Neural progenitor cell (in vitro differentiated cells): ENCODE measurements at places on chromosomes 11 and 22.

GRCh38 chr11:69538854-69539253 lies 57.4 kb downstream of the LINC01488 start:
- DNase-seq: no peak

GRCh38 chr11:76617553-76618265 lies 52.8 kb downstream of the LRRC32 start:
- DNase-seq: no peak

GRCh38 chr22:19658967-19659804 lies 55.1 kb upstream of the SEPTIN5 start:
- no peak for DNase-seq

DNA sequence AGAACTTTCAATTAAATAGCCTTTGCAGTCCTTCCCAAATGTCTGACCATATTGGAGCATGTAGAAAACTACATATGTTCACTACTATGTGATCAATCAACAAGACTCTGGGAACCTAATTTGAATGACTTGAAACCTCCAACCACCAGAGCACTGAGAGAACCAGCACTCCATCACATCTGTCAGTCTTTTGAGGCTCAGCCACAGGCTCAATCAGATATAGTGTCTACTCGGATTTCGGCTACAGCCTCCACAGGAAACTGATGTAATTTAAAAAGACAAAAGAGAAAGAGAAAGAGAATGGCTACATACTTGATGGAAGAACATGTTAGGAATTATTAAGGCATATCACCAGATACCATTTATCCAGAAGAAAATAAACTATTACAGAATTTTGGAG lies 859.0 kb downstream of the FAM181B start:
- DNase-seq: peak; percentile 15

DNA sequence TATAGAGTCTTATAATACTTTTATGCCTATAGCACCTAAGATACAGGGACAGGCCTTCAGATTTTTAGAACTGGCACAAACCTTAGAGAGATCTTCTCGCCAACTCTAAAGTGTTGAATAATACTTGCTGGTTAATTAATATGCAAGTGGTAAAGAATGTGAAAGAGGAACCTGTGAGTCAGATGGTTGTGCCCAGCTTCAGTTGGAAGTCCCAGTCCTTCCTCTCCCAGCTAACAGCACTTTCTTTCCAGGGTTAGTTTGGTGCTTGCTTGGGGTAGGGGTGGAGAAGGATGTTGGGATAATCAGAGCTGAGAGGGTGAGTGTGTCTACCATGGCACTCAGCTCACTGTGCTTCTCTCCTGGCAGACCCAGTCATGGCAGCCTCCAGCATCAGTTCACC lies 4.9 kb upstream of the TMEM132A start:
- DNase-seq: no peak

GRCh38 chr11:66842501-66842895 lies 743 bp upstream of the RCE1 start:
- no peak for DNase-seq

GRCh38 chr11:94111660-94112059 lies 17.0 kb upstream of the PANX1 start:
- DNase-seq: no peak

DNA sequence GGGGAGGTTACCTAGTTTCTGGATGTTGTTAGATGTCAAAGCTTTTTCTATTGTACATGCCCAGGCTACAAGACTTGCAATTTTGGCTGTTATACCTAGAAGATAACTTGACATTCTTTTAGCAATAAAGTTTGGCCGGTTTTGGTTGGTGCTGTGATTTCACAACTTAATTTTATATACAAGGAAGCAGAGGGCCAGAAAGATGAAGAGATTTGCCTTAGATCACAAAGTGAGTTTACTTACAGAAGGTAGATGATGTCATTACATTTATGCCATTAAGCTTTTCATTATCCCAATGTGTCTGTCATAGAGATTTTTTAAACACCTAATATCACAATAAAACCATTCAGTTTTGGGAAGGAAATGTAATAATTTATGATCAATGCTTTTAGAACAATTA lies 698.7 kb upstream of the ANO3 start:
- DNase-seq: no peak

DNA sequence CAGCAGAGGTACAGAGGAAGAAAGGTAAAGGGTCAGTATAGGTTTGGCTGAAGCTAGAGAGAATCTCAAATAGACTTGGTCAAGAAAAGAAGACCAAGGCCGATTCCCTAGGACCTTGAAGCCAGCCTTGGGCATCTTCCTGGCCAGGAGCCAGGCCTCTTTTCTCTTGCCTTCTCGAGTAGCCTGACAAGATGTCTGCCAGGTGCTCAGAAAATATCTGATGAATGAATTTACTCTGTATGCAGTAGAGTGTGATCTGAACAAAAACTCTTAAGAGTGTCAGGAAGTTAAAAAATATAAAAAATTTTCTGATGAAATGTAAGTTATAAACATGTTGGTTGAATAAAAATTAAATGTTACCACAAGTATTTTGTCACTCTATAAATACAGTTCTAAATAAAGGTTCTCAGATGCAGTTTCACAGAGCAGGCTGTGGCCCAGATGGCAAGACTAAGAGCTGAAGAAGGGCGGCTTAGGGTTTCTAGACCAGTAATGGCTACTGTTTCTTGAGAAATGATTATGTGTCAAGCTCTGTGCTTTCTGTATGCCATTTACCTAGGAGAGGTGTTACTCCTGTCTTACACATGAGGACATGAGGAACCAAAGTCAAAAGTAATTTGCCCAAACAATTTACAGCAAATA lies 98.1 kb downstream of the ATXN10 start:
- DNase-seq: no peak

DNA sequence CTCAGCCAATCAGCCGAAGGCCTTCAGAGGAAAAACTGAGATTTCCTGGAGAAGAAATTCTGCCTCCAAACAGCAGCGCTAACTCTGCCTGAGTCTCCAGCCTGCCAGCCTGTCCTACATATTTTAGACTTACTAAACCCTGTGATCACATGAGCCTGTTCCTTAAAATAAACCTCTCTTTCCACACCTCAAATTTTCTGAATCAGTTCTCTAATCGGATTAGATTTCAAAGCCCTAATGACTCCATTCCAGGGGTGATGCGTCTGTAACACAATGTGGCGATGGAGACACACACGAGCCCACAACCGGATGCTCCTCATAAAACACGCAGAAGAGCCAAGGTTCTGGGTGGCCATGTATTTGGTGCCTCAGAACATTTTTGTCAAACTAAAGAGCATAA lies 1371.2 kb downstream of the BRD1 start:
- DNase-seq: no peak

DNA sequence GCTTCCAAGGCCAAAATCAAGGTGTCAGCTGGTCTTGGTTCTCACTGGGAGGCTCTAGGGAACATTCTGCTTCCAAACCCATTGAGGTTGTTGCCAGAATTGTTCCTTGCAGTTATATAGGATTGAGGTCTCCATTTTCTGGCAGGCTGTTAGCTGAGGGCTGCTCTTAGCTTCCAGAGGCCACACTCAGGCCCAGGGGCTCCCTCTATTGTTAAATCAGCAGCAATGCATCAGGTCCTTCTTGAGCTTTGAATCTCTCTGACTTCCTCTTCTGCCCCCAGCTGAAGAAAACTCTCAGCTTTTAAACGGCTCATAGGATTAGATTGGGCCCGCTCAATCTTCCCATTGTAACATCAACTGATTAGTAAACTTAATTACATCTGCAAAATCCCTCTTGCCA lies 39.3 kb upstream of the BSX start:
- peak; percentile 73 for DNase-seq

DNA sequence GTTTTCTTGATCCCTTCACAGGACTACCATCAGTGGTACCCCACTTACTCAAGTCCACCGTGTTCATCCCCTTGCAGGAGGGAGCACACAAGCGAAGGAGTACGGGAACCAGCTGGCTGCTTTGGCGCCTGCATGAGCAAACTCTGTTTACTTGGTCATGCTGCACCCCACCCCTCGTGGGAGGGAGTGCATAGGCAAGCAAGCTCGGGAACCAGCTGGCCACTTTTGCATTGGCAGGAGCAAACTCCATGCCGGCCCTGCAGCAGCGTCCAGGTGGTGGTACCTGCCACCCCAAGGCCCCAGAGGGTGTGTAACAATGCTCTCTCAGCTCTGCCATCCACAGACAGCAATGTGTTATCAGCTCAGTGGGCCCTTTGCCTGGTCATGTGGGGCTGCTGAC lies 737.8 kb downstream of the FAM181B start:
- no peak for DNase-seq

DNA sequence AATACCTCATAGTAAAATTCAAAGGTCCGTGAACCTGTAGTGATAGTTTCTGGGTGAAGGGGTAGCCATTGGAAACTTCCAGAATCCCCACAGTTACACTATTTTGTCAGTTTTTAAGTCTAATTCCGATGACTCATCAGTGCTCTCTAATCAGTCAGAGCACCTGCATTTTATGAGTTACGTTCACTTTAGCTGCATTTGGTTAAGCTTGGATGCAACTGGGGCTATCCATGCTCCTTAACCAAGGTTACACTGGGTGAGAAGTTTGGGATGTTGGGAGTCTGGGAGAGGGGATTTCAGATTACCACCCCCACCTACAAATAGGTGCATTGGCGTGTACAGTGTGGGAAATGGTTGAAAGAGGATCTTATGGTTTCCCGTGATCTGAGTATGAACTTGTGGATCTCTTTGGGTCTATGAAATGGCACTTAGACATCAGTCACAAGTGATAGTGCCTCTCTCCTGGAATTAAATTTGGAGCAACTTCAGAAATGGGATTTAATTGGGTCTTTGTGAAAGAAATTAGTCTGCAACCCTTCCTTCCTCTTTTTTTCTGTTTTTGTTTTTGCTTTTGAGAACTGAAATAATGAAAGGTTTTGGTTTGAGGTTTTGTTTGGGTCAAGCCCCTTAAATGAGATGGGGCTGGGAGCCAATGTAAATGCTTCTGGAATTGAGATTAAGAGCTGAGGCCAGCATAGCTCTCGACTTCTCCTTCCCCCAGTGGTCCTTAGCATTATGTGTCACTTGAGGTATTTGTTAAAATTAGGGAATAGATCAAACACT lies 31.5 kb downstream of the EHF start:
- no peak for DNase-seq

DNA sequence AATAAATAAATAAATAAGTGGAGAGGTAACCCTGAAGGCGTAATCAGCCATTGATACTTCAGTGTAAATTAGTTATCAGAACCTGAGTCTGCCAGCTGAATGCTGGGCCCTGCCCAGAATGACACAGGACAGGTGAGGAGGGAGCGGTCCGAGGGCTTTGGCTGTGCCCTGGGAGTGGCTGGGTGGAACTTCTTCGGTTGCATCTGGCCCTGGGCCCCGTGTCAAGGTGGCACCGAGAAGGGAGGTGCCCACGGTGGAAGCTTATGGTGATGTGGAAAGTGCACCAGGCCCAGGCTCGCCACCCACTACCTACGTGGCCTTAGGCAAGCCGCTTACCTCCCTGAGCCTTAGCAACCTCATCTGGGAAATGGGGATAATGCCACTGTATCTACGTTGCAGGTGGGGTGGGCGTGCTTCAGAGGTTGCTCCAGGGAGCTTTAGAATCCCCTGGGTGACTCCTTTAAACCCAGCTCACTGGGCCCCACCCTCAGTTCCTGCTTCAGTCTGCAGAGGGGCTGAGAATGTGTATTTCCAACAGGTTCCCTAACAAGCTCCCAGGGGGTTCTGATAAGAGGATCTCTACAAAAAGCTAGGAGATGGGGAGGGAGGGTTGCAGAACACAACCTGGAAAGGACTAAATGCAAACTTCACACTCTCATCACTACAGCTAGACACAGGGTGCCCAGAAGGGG lies 38.8 kb downstream of the TXN2 start:
- DNase-seq: no peak

DNA sequence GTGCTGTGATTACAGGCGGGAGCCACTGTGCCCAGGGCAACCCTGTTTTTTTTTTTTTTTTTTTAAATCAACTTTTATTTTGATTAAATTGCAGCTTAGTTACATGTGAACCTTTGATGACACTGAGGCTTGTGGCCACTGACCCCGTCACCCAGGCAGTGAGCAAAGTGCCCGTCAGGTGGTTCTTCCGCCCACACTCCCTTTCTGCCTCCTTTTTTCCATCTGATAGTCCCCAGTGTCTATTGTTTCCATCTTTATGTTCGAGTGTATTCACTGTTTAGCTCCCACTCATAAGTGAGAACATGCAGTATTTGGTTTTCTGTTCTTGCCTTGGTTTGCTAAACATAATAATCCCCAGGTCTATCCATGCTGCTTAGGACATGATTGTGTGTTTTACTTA lies 110.9 kb upstream of the GRK3 start:
- DNase-seq: no peak

DNA sequence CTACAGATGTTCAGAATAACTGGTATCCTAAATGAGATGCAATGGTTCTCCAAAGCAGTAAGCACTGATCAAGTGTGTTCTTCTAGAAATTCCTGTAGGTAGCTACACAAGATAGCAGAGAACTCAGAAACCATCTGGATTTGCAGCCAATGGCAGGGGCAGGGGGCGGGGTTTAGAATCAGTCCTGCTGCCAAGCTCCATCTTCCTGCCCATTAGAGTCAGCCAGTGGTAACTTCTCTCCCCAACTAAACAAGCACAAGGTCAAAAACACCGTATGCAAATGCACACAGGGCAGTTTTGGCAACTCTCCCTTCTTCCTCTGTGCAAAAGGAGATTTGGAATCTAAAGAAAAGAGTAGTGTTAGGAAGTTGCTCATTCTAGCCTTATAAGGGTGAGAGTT lies 237.5 kb upstream of the CCDC90B start:
- DNase-seq: no peak

DNA sequence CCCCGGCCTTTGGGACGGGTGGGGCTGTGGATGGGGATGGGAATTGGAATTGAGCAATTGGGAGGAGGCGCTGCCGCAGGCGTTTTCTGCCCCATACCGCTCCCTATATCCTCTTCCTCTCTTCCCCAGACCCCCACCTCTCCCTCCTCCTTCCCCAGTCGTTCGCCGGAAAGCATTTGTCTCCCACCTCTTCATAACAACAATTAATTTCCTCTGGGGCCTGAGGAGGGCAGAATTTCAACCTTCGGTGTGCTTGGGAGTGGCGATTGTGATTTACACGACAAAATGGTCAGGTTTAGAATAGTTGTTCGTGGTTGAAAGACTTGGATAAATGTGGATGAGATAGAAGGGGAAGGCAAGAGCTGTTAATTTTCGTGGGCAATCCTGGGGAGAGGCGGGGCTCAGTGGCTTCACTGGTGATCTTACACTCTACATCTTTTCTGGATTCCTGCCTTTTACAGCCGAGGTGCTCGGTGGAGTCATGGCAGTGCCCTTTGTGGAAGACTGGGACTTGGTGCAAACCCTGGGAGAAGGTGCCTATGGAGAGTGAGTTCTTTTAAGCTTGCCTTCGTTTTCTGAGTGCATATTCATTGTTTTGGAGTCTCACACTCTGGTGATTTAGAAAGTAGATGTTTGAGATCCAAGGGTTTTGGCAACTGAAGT lies 1.5 kb downstream of the CHEK1 start:
- peak; percentile 92 for DNase-seq

- no peak for DNase-seq
Measured at GRCh38 chr11:110081462-110082376, 11.5 kb upstream of the ZC3H12C start.
